ENCODE measurements at places on chromosomes 6 and 20.
A peak's percentile ranks its signal among the peaks of the same experiment; 100 is the strongest.

GRCh38 chr20:35319871-35320197 is 27.6 kb upstream of the FAM83C start:
- no peak for DNase-seq

- DNase-seq, result no peak
Observed at GRCh38 chr6:56065408-56065807, 182.0 kb downstream of the COL21A1 start.

DNA sequence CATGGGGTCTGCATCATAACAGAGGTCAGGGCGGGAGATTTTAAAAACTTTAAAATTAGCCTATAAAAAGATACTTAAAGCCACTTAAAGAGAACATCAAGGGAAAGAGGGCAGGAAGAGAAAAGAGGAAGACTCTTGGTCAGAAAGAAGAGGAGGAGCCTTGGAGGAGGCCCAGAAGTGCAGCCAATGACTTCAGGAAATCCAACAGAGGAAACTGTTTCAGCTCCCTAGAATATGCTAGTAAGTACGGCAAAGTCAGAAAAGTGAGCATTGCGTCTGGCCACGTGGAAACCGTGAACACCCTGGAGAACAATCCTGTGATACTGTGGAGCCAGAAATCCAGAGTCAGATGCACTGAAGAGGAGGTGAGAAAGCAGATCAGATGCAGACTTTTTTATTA is 22.5 kb upstream of the NHSL1 start:
- no peak for DNase-seq

- DNase-seq, result no peak
Observed at GRCh38 chr20:61735503-61735785, 330.2 kb downstream of the TAF4 start.

- no peak for DNase-seq
Observed at GRCh38 chr6:158697811-158698210, 48.0 kb downstream of the SYTL3 start.

DNA sequence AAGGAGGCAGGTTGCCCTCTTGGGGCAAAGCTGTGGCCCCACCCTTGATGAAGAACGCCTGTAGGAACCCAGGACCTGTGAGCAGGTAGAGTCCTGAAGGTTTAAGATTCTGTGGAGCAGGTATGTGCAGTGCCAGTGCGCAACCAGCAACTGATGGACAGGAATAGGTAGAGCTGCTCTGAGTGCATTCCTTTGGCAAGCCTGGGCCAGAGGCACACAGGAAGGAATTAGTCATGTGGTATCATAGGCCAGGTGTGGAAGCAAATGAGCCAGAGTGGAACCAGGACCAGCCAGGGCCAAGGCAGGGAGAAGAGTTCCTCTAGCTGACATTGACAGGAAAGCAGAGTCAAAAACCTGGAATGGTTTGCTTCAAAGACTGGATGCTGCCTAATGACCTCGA is 1.4 kb upstream of the KHDC1 start:
- DNase-seq, result no peak

DNA sequence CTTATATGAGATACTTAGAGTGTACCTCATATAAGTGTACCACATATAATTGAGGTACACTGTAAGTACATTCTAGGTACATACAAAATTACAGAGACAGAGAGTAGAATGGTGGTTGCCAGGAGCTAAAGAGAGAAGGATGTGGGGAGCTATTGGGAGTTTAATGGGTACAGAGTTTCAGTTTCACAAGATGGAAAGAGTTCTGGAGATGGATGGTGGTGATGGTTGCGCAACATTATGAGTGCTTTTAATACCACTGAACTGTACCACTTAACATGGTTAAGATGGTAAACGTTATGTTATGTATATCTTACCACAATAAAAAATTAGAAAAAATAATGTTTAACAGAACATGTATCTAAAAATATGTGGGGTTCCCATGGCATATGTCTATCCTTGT is 69.4 kb downstream of the PRND start:
- peak; percentile 38 for DNase-seq

DNA sequence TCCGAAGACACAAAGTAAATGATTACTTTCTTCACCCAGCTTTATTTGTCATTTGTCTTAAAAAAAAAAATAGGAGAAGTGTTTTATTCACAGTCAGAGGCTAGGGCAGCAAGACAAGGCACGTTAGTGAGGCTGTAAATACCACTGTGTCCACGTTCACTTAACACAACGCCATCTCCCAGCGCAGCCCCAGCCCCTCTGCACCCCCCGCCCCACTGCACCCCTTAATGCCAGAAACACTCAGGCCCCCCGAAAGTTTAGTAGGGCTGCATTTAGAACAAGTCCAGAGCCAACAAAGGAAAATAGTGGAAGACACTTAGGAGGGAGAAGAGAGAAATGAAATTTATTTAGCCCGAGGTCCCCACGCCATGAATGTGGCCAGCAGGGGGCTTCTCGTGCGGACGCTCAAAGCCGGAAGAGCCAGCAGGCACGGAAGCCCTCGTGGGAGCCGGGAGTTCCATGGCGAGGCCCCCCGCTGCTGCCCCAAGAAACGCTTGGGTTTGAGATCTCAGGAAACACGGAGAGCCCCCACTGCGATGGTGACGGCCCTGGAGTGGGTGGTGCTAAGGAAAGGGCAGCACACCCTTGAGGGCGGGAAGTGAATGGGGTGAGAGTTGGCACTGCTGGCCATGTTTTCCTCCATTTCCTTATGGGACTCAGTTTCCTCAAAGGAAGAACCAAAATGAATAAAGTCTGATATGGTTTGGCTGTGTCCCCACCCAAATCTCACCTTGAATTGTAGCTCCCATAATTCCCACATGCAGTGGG is 50.2 kb downstream of the IYD start:
- DNase-seq, result no peak

- DNase-seq, result no peak
Observed at GRCh38 chr6:44190715-44191114, 26.0 kb upstream of the MYMX start.

DNA sequence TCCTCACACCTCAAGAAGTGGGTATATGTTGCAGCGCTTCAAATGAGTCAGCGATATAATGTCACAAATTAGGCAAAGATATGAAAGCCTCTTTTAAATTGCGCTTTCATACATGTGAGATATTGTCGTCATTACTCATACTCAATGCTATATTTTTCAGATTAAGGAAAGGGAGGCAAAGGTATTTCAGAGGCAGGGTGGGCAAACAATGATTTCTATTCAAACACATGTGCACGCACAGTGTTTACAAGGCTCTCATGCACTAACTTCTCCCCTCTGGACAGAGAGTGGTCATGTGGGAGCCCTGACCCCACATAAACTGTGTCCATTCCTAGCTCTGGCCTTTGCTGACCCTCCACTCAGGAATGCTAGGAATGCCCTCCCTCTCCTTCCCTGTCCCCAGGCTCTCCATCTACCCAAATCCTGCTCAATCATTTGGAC is 112.1 kb upstream of the TMEM170B start:
- no peak for DNase-seq

DNA sequence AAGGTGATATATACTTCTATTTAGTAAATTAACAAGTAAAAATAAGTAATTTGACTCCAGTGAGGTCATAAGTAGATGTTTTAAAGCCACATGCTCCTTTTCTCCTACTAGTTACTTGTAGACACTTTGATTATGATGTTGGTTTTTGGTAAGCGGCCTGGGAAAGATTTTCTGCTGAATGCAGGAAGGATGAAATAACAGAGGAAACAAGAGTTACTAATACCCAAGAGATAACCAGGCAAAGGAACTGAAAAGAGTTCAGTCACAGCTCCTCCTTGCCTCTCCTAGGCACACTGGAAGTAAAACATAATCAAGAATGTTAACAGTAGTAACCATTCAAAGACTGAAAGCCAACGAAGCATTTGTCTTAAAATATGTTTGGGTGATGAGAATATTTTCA is 203.3 kb downstream of the RNGTT start:
- DNase-seq, result no peak

GRCh38 chr6:12973386-12973785 is 256.8 kb downstream of the PHACTR1 start:
- DNase-seq, result no peak

GRCh38 chr6:3530515-3530914 is 73.7 kb upstream of the SLC22A23 start:
- no peak for DNase-seq

- DNase-seq, result no peak
Observed at GRCh38 chr20:13141546-13141945, 79.5 kb upstream of the ISM1 start.

DNA sequence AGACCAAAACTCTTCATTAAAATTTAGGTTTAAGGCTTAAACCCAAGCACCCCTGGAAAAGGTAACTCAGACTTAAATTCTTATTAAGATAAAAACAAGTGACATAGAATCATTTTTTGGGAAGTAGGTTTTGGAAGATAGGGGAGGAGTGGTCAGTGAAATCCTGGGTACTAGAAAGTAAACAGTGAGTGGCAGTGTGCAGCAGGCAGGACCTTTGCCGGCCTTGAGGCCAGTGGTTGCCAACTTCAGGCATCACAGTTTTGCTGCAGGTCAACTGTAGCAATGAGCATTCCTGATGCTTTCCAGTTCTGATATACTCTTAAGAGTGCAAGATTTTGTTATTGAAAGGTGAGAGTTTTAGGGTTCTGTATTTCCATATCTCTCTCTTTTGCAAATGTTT is 69.3 kb upstream of the SUPT3H start:
- DNase-seq, result no peak

DNA sequence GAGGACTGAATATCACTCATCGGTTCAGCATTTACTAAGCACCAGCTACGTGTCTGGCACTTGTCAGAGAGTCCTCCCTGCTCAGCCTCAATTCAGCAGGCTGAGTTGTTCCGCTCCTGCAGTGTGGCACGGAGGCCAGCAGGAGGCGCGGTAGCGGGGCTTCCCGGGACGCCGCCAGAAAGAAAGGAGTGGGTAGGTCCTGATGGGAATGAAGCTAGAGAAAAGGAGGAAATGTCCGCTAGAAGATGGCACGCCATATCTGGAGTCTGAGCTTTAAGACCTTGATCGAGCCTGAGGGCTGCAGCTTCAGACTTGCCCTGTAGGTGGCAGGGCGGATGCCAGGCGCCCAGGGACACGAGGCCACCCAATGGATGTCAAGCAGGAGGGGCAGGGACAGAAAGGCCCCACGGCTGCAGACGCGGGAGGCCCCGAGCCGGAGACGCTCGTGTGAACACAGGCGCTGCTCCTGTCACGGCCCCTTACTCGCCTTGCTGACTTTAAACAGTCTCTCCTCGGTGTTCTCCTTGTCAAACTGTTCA is 18.7 kb downstream of the SERPINB6 start:
- peak; percentile 29 for DNase-seq

DNA sequence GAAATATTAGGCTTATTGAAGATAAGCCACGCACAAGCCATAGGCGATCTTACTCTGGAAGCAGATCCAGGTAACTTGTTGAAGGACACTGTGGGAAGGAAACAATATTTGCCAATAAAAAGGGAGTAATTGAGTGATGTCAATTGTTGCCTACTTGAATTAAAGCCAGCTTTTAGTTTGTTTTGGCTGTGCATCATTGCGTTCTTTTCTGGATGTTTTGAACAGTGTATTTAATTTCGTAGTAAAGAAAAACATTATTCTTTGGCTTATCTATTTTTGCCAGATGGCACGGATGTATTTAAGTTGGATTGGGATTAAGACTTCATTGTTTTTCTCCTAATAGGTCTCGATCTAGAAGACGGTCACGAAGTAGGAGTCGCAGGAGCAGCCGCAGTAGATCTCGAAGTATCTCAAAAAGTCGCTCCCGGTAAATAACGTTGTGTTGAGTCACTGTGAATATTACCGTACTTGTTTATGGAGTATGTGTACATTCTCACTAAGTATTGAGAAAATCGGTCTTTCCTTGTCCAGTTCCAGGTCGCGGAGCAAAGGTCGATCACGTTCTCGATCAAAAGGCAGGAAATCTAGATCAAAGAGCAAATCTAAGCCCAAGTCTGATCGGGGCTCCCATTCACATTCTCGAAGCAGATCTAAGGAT is 2.6 kb downstream of the SRSF6 start:
- no peak for DNase-seq

DNA sequence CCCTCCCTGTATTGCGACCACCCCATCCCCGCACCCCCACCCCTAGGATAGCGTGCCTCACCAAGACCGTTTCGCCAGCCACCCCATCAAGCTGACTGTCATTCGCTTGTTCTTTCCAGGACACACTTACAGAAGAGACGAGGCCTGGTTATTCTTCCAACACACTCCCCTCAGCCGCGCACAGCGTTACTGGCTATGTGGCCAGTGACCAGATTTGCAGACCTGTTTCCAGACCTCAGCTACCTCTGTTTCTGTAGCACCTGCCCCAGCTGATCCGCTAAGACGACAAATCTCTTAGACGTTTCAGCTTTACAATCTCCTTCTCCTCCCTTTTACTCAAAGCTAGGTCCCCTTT is 26.1 kb downstream of the HLA-F start:
- no peak for DNase-seq

GRCh38 chr20:33676121-33676520 is 1.9 kb upstream of the NECAB3 start:
- DNase-seq, result no peak

- no peak for DNase-seq
Observed at GRCh38 chr20:43295263-43295662, 105.6 kb upstream of the PTPRT start.

DNA sequence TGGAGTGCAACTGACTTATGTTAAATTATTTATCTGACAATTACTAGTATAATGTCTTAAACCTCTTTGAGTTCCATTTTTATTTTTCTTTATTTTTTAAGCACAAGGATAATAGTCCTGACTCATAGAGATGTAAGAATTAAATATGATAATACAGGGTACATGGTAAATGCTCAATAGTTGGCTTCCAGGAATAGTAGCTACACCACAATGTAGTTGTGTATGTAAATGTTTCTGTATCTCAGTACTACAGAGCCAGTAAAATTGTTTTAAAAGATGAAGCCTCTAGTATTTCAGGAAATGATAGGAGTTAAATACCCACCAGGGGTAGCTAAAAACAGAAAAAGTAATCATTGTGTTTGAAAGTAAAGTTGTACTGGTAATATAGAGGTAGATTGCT is 487.4 kb upstream of the IRAK1BP1 start:
- DNase-seq, result no peak

- DNase-seq, result no peak
Observed at GRCh38 chr6:145924600-145924999, 39.6 kb downstream of the SHPRH start.

GRCh38 chr6:85798931-85799652 is 156.4 kb upstream of the SYNCRIP start:
- no peak for DNase-seq

GRCh38 chr6:137490006-137490905 is 3.9 kb downstream of the OLIG3 start:
- no peak for DNase-seq

DNA sequence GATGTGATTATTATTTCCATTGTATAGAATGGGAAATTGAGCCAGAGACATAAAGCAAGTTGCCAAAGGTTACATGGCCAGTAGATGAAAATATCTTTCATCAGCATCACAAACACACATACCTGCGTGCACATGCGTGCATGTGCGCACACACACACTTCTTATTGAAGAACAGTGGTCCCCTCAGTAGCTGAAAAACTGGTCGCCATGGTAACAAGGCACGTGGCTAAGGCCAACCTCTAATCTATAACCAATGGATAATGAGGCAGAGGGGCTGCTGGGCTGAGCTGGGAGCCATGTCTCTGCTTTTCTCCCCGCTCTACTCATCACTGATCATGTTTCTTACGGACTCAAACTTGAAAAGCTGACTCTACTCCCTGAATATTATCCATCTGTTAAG is 60.3 kb downstream of the NRSN1 start:
- DNase-seq, result no peak

- DNase-seq, result no peak
Observed at GRCh38 chr20:61960836-61961235, 104.8 kb downstream of the TAF4 start.

Measured in SIG-M5 (cell line).